ENCODE measurements at places on chromosomes 11 and 22.

DNA sequence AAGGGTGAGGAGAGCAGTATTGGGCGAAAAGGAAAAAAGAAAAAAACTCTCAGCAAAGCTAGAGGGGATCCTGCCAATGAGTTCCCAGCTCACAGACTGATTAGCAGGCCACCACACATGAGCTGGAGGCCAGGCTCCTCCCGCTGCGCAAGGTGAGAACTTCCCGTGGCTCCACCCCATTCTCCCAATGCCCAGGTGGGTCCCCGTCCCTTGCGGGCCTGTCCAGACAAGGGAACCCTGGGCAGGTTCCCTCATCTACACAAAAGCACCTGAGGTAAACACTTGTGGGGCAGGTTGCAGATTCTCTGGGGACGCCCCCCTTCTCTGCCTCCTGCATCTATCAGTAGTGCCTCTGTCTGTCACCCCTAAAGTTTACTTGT lies 46.5 kb downstream of the CDPF1 start:
- no peak for DNase-seq

DNA sequence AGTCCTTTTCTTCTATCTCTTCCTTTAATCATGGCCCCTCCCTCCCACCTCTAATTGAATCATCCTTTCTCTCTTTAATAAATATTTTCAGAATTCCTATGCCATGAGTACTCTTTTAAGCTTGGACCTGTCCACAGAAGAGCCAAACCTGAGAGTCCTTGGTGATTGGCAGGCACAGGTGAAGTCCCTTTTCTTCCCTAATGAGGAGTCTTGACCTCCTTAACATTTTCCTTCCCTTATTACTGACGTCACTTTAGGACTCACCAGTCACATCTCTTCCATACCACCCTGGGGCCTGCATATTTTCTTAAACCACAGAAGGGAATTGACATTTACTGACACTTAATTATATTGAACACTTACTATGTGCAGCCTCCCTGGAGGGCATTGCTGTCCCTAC lies 41.0 kb upstream of the RASSF10 start:
- no peak for DNase-seq

DNA sequence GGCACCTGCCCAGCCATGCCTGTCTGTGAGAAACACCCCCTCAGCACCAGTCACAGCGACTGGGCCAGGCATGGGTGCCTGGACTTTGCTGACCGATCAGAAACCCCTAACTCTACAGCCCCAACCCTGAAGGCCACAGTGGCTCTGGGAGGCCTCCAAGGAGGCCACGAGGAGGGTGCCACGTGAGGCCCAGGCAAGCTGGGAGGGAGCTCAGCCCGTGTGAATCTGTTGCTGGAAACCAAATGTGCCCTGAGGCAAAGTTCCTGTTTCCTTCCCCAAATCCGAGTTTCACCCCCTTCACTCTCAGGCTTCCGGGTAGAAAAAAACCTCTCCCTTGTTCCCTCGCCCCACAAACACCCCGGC lies 1.3 kb downstream of the UNC93B1 start:
- no peak for DNase-seq

GRCh38 chr11:73380331-73380730 lies 4.1 kb downstream of the RELT start:
- no peak for DNase-seq

- DNase-seq, result no peak
Measured at GRCh38 chr11:121418625-121419114, 33.4 kb upstream of the SORL1 start.

GRCh38 chr11:62923601-62924411 lies 2.6 kb upstream of the CHRM1 start:
- DNase-seq, result peak; percentile 78

- DNase-seq, result peak; percentile 45
Measured at GRCh38 chr22:39318507-39319283, 728 bp downstream of the RPL3 start.

- DNase-seq, result peak; percentile 54
Measured at GRCh38 chr11:117809236-117810055, 12.4 kb upstream of the DSCAML1 start.

- no peak for DNase-seq
Measured at GRCh38 chr22:17794726-17795542, 20.7 kb upstream of the BID start.

DNA sequence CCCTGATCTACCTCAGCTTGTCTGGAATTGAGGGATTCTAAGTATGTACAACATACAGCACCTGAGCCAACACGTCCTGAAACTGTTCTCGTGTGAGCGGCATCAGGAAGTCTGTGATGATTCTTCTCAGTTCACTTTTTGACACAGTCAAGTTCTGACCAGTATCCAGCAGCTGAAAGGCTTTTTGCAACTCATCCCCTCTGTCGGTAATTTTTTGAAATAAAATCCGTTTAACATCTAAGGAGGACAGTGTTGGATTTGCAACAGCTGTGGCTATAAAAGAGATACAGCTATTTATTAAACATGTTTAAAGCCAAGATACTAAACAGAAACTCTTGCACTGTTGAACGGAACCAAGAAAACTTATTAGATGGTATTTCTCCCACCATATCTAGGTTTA lies 39.3 kb downstream of the EFCAB6 start:
- DNase-seq, result no peak
